ENCODE measurements at places on chromosomes 6 and 20. TPM values are rescaled to one million over a fixed set of nuclear protein-coding genes. Genes with fewer than 3 reads are reported as not detected.
A peak's percentile ranks its signal among the peaks of the same experiment; 100 is the strongest.

GRCh38 chr6:128725271-128726233, 157.4 kb upstream of the LAMA2 start:
- no peaks in the 10 kb centered on the region for H3K27me3 ChIP-seq
- no peak overlapping the region for H3K27ac ChIP-seq
- H3K4me1 ChIP-seq, result no peaks in the 10 kb centered on the region
- DNase-seq, result peak; percentile 59

GRCh38 chr20:5718896-5719595, 31.2 kb upstream of the SHLD1 start:
- H3K27ac ChIP-seq, result no peak overlapping the region
- H3K4me3 ChIP-seq, result peak overlapping the region; percentile 51
- peaks cover 15% of the 10 kb centered on the region for H3K4me1 ChIP-seq
- DNase-seq, result no peak
- no peaks in the 10 kb centered on the region for H3K36me3 ChIP-seq
- no peaks in the 10 kb centered on the region for H3K27me3 ChIP-seq

DNA sequence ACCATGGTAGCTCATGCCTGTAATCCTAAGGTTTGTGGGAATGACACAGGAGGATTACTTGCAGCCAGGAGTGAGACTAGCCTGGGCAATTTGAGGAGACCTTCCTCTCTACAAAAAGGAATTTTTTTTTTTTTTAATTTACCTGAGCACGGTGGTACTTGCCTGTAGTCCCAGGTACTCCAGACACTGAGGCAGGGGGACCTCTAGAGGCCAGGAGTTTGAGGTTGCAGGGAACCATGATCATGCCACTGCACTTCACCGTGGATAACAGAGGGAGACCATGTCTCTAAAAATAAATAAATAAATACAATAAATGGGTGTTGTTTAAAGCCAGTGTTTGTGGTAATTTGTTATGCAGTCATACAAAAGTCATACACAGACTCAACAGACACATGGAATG, 2.4 kb upstream of the HLA-F start:
- H3K27ac ChIP-seq, result no peak overlapping the region
- peak; percentile 82 for DNase-seq
- H3K27me3 ChIP-seq, result peaks cover 49% of the 10 kb centered on the region
- peaks cover 3% of the 10 kb centered on the region for H3K4me1 ChIP-seq
- no peak overlapping the region for H3K4me3 ChIP-seq

DNA sequence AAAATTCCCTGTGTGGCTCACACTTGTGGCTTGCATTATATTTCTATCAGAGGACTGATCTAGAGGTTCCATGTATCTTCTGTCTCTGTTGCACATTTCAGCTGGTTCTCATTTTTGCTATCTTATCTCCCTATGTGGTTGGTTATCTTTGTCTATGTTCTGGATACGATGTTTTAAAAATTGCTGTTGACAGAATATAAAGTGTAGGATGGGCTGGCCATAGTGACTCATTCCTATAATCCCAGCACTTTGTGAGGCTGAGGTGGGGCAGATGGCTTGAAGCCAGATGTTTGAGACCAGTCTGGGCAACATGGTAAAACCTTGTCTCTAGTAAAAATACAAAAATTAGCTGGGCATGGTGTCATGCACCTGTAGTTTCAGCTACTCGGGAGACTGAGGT, 9.9 kb upstream of the ULBP3 start:
- no peaks in the 10 kb centered on the region for H3K36me3 ChIP-seq
- H3K4me3 ChIP-seq, result no peak overlapping the region
- no peak overlapping the region for H3K27ac ChIP-seq
- H3K27me3 ChIP-seq, result no peaks in the 10 kb centered on the region
- H3K4me1 ChIP-seq, result no peaks in the 10 kb centered on the region

DNA sequence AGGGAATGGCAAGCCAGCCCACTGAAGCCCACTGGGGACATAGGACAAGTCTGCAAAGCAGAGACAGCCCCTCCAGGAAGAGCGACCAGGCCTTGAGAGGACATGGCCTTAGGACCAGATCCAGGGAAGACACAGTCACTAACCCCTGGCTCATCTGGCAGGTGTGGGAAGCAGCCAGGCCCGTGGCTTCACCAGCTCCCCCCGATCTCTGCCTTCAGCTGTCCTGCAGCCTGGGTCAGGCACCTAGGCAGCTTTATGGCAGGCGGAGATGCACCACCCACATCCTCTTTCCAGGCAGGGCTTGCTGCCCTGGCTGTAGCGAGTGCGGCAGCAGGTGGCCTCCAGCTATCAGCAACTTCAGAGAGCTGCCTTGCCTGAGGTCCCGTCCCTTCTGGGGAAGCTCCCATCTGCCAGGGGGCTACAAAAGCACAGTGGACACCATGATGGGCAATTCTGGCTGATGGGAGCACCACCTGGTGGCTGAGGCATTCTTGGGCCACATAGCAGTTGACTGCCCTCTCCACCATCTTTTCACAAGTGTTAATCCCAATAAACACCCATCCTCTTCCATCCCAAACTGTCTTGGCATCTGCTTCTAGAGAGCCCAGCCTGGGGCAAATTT, 85.8 kb downstream of the DZANK1 start:
- H3K4me3 ChIP-seq, result no peak overlapping the region
- H3K27ac ChIP-seq, result no peak overlapping the region
- DNase-seq, result peak; percentile 77
- H3K36me3 ChIP-seq, result peaks cover 15% of the 10 kb centered on the region

- no peaks in the 10 kb centered on the region for H3K27me3 ChIP-seq
- H3K4me1 ChIP-seq, result no peaks in the 10 kb centered on the region
- no peaks in the 10 kb centered on the region for H3K36me3 ChIP-seq
- DNase-seq, result no peak
Observed at GRCh38 chr6:17945111-17945510, 42.3 kb downstream of the KIF13A start.

- DNase-seq, result no peak
- no peak overlapping the region for H3K27ac ChIP-seq
- no peaks in the 10 kb centered on the region for H3K36me3 ChIP-seq
Observed at GRCh38 chr20:59723108-59723500, 118.8 kb downstream of the PHACTR3 start.

GRCh38 chr6:37056439-37057127, 51.1 kb downstream of the FGD2 start:
- H3K36me3 ChIP-seq, result no peaks in the 10 kb centered on the region
- DNase-seq, result peak; percentile 84
- peaks cover 15% of the 10 kb centered on the region for H3K4me1 ChIP-seq
- H3K4me3 ChIP-seq, result no peak overlapping the region

DNA sequence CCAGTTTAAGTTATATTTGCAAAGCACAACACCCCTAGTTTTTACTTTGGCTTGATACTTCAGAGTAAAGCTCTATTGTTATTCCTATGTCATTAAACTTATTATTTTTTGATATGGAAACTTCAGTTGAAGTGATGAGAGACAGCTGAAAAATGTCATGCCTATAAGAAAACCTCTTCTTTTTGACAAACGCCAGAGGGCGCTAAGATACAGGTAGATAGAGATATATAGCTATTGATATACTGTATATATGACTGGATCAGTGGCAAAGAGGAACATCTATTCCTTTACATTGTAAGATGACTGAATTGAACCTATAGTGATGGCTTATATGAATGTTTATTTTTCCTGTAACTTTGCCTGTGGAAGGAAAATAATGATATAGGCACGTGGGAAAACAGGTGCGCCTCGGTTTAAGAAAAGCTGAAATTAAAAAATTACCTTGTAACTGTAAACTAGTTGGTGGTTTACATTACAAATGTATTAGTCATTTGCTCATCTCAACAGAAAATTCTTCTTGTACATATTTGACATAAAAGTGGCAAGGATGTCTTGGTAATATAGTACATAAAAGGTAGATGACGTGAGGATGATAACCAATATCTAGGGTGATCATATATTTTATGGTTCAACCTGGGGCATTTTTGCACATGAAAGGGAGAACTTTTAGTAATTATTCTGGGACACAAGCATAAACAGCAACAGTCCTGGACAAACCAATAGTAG, 74.1 kb downstream of the LAMA4 start:
- no peaks in the 10 kb centered on the region for H3K36me3 ChIP-seq
- peak; percentile 66 for DNase-seq
- H3K4me1 ChIP-seq, result no peaks in the 10 kb centered on the region
- H3K27me3 ChIP-seq, result no peaks in the 10 kb centered on the region
- H3K4me3 ChIP-seq, result no peak overlapping the region

GRCh38 chr6:3531481-3531880, 74.6 kb upstream of the SLC22A23 start:
- H3K36me3 ChIP-seq, result no peaks in the 10 kb centered on the region
- H3K4me1 ChIP-seq, result peaks cover 12% of the 10 kb centered on the region
- no peak overlapping the region for H3K27ac ChIP-seq
- H3K4me3 ChIP-seq, result no peak overlapping the region
- no peaks in the 10 kb centered on the region for H3K27me3 ChIP-seq

- no peaks in the 10 kb centered on the region for H3K4me1 ChIP-seq
- no peaks in the 10 kb centered on the region for H3K36me3 ChIP-seq
- H3K27ac ChIP-seq, result no peak overlapping the region
Observed at GRCh38 chr6:71123051-71123450, 165.6 kb upstream of the OGFRL1 start.

DNA sequence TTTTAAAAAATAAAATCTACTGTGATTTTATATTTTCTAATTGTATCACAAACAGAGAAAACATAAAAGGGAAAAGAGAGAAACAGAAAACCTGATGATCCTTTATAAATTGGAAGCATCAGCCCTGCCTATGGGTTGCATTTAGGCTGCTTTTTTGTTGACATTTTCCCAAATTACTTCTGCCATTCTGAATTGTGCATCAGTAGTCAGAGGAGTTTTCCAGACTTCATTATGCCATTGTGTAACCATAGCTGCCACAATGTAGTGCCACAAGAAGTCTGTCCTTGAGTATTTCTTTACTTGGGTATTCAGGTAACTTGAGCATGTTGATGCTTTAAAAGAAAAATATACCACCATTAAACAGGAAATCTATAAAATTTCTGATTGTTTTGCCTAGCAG, 130.3 kb downstream of the HACE1 start:
- no peak overlapping the region for H3K27ac ChIP-seq
- H3K27me3 ChIP-seq, result no peaks in the 10 kb centered on the region
- H3K4me1 ChIP-seq, result no peaks in the 10 kb centered on the region
- no peak for DNase-seq
- H3K36me3 ChIP-seq, result peaks cover 6% of the 10 kb centered on the region
- no peak overlapping the region for H3K4me3 ChIP-seq

GRCh38 chr6:108897371-108897770, 49.1 kb downstream of the ARMC2 start:
- H3K36me3 ChIP-seq, result no peaks in the 10 kb centered on the region
- H3K27ac ChIP-seq, result no peak overlapping the region
- DNase-seq, result no peak
- H3K4me3 ChIP-seq, result no peak overlapping the region
- peaks cover 5% of the 10 kb centered on the region for H3K4me1 ChIP-seq

DNA sequence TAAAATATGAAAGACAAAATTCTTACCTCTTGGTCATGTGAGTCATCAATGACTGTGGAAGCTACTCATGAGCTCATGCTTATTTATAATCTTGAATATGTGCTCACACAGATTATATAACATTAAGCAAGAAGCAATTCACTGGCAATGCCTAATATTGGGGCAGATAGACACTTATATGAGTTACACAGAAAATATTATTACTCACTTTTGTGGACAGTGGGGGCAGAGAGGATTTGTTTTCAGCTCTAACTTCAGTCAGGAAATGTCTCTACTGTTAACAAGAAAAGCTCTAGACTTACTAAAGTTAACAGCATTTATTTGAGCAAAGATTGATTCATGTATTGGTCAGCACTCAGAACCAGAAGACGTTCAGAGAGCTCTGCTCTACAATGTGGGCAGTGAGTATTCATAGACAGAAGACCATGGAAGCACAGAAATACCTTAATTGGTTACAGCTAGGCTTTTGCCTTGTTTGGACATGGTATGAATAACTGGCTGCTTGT, 85.8 kb upstream of the AHI1 start:
- H3K4me3 ChIP-seq, result no peak overlapping the region
- no peak for DNase-seq
- H3K27ac ChIP-seq, result no peak overlapping the region
- no peaks in the 10 kb centered on the region for H3K4me1 ChIP-seq

GRCh38 chr6:79467716-79468115, 69.5 kb downstream of the LCA5 start:
- no peak overlapping the region for H3K27ac ChIP-seq
- H3K4me3 ChIP-seq, result no peak overlapping the region
- no peaks in the 10 kb centered on the region for H3K27me3 ChIP-seq

DNA sequence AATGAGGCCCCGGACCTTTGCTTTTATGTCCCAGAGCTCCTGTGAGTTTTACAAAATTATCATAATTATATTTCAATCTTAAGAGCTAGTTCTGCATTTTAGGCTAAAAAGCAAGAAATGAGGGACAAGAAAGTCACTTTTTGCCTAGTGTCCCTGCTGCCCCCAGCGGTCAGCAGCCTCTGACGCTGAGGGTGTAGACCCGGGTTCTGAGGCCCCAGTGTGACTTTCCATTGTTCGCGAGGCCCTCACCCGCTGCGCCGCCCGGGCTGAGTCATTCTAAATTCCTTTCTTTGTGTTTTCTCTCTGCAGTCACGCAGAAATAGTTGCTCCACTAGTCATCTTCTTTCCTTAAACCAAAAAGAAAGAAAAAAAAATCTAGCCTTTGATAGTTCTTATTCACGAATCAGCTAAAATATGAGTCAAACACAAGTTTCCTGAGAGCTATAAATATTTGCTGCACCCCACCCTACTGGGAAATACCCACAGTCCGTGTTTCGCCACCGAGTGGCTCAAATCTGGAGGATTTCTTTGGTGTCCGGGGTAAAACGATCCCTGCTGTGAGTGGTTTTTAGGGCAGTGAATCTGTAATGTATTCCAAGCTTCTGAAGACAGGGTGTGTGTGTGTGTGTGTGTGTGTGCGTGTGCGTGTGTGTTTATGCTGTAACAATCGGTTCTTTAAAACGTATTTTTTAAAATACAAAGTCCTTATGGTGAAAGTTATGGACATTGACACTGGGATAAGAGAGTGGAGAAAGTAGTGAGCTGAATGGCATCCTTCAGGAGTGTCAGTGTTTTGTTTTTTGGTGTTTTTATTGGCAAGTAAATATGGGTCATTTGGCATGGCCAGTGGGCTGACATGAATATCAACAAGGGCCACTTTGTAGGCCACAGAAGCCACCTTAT, 59.7 kb upstream of the EEF1A1 start:
- no peaks in the 10 kb centered on the region for H3K36me3 ChIP-seq
- no peaks in the 10 kb centered on the region for H3K27me3 ChIP-seq
- H3K27ac ChIP-seq, result peak overlapping the region; percentile 100
- H3K4me3 ChIP-seq, result peak overlapping the region; percentile 78
- DNase-seq, result peak; percentile 99

JAG1 gene
- total RNA-seq, result 2.1 TPM

TP53TG5 gene
- total RNA-seq, result 1.1 TPM

CAP2 gene
- total RNA-seq, result 29.8 TPM

PRKN gene
- 3.5 TPM for total RNA-seq

SLC26A8 gene
- total RNA-seq, result not detected

KIF13A gene
- total RNA-seq, result 35.3 TPM
